ENCODE measurements at places on chromosomes 1 and 21.

GRCh38 chr1:4485398-4485797 is 169.0 kb upstream of the AJAP1 start:
- DNase-seq: no peak

DNA sequence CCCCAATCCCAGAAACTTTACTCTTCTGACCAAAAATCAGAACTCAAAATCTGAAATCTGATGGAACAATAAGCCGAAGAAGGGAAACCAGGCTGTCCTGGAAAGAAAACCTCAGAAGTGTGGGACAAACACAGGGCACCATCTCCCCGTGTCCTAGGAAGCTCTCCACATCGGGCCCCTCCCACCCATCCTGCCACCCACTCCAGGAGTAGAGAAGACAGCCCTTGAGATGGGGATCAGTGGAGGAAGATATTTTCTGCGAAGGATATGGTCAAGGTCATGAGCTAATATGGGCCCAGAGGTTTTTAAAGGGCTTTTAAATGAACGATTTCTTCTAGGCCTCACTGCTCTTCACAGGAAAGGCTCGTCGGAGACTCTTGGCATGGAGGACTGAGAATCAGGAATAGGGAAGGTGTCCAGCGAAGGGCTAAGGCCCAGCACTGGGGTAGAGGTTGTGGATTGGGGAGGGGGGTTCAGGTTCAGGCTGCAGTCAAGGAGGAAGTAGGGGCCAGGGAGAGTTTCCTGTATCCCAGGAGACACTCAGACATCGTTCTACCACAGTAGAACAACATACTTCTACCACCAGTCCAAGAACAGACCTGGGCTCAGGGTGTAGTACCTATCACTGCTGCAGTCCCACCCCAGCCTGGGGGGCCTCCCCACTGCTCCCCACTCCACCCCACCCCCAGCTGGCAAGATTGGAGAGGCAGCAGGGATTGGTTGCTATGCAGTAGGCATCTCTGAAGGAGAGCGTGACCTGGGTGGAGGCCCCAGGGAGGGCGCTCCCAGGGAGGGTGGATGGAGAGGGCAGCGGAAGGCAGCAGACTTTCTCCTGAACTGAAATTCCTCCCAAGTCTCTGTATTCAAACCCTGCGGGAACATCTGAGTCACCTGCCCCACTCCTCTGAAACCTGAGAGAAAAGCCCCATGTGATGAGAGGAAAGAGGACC is 1.2 kb upstream of the S100A5 start:
- peak; percentile 6 for DNase-seq

DNA sequence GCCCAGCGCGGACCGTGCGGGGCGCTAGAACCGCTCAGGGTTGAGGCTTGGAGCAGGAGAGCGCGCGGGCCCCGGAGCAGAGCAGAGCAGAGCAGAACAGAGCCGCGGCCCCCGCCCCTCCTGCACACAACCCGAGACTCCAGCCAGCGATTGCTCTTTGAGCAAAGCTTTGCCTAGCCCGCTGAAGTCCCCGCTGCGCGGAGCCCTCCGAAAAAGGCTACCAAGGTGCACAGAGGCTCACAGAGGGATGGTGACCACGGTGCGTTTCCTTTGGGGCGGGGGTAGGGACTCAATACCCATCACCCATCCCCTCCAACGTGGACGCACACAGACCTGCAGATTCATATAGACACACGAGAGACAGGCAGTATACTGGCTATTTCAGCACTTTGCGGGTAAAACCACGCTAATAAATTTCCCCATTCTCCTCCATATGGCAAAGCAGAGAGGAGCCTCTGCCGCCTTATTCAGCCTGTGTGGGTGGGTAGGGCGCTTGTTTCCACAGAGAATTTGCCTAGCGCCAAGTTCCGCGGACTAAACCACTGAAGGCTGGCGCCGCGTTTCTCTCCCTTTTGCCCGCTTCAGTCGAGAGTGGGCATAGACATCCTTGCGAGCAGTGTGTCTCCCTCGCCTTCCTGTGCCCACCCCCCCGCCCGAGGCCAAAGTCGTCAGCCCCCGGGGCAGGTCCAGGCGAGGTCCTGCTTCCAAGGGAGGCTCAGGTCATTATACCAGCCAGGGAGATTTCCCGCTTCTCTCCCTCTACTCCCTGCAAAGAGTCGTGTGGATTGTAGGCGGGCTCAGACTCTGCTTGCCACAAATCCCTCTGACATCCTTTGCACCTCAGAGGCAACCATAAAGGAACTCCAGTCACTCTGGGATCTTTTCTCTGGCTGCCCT is 8.5 kb downstream of the HLX start:
- no peak for DNase-seq

DNA sequence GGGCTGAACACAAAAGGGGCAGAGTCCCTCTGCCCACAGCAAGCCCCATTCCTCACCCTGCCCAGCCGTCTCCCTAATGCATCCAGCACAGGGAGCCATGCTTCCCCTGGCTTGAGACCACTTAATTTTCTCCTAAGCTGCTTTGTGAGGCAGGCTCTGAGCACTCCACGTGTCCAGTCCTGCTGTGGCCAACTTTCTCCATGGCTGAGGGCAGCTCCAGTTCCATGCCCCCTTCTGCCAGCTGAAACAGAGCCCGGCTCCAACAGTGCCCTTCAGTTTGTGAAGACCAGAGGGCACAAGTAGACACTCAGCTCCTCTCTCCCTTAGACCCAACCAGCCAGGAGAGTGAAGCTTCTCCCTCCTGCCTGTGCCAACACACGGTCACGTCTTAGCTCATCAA is 33.8 kb downstream of the PLEKHA6 start:
- no peak for DNase-seq

GRCh38 chr1:88029142-88029541 is 654.9 kb upstream of the PKN2 start:
- DNase-seq: no peak

DNA sequence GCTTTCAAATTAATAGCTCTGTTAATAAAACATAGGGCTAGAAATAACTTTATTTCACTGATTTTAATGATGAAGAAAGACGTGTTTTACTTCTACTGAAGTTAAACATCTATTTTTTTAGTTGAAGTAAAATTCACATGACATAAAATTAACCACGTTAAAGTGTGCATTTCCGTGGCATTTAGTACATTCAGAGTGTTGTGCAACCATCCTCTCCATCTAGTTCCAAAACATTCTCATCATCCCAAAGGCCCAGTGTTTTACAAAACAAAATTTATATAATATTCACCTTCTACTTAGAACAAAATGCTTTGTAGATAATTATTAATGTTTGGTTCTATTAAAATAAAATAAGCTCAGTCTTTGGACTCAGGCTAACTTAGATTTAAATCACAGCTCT is 108.5 kb upstream of the GNG12 start:
- no peak for DNase-seq

DNA sequence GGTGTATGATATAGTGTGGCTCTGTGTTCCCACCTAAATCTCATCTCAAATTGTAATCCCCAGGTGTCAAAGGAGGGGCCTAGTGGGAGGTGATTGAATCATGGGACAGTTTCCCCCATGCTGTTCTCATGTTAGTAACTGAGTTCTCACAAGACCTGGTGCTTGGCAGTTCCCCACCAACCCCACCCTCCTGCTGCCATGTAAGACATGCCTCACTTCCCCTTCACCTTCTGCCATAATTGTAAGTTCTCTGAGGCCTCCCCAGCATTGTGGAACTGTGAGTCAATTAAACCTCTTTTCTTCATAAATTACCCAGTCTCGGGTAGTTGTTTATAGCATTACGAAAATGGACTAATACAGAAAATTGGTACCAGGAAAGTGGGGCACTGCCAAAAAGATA is 1705.3 kb downstream of the NCAM2 start:
- no peak for DNase-seq

DNA sequence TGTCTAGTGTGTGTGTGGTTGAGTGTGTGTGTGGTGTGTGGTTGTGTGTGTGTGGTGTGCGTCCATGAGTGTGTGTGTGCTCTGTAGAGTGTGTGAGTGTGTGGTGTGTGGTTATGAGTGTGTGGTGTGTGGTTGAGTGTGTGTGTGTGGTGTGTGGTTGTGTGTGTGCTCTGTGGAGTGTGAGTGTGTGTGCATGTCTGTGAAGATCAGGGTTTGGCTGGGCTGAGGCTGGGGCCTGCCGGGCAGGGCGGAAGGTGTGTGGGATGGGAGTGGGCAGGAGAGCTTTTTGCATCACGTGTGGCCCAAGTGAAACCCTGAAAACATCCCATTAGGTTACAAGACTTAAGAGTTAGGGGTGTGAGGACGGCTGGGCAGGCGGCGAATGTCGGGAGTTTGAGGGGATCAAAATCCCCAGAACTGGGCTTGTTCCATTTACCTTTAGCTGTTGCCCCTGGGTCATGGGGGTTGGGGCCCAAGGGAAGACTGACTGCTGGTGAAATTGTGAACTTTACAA is 2.9 kb upstream of the FCMR start:
- DNase-seq: no peak

DNA sequence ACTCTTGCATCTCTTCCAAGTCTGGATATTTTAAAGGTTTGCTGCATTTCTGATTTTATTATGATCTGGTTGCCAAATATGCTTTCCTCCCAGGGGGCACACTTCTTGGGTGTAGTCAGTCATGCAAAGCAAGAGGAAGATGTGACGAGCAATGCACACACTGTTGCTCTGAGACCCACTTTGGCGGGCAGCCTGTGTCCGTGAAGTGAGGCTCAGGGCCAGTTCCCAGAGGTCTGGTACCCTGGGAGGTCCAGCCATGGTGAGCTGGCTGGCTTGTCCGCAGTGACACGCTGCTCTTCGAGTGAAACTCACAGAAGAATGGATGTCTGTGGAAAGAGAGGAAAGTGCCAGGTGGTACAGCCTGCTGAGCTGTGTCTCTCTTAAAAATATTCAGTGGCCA is 52.8 kb upstream of the EDN2 start:
- DNase-seq: no peak

DNA sequence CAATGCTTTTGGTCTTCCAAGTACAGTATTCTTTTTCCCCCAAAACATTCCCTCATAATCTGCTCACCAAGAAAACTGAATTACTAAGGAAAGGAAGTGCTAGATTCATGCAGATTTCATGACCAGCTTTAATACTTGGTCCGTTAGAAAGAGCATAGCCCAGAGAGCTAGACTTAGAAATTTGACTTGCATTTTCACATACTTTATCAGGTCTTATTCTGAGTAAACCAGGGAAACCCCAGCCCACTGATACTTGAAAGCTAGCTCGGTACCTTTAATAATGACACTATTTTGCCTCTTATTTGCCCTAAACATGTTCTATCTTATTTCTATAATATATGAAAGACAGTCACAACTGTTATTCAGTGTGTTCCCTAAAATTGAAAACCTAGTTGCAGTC is 204.5 kb downstream of the TTLL7 start:
- no peak for DNase-seq

DNA sequence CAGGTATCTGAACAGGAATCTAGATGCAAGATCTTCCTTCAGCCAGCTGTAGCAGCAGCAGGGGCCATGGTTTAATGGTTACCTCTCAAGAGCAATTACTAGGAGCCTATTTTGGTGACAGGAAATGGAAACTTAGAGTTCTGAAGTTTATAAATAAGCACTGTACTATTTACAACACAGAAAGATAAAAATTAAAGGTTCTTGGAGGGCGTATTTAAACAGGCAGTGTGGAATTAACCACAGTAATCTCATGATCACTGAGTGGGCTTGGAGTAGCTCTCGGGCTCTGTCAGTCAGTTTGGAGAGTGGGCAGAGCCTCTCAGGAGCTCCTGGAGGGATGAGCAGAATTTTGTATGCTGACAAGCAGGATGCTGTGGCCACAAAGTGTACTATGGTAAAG is 10.2 kb upstream of the FCRL5 start:
- DNase-seq: no peak

GRCh38 chr1:83816836-83817235 is 182.1 kb downstream of the TTLL7 start:
- no peak for DNase-seq

GRCh38 chr1:239805851-239806772 is 285.6 kb upstream of the FMN2 start:
- no peak for DNase-seq

DNA sequence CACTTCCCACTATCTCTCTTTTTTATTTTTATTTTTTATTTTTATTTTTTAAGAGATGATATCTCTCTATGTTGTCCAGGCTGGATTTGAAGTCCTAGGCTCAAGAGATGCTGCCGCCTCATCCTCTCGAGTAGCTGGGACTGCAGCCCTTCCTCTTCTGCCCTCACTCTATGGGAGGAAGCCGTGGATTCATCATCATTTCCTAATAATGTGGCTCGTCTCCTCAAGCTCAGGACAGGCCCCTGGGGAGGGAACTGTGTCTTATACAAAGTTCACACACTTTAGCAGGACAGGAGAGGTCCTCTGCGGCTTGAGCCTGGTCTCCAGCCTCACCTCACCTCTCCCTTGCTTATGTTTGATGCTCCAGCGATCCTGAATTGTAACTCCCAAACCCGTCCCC is 16.5 kb upstream of the IFFO2 start:
- DNase-seq: no peak

DNA sequence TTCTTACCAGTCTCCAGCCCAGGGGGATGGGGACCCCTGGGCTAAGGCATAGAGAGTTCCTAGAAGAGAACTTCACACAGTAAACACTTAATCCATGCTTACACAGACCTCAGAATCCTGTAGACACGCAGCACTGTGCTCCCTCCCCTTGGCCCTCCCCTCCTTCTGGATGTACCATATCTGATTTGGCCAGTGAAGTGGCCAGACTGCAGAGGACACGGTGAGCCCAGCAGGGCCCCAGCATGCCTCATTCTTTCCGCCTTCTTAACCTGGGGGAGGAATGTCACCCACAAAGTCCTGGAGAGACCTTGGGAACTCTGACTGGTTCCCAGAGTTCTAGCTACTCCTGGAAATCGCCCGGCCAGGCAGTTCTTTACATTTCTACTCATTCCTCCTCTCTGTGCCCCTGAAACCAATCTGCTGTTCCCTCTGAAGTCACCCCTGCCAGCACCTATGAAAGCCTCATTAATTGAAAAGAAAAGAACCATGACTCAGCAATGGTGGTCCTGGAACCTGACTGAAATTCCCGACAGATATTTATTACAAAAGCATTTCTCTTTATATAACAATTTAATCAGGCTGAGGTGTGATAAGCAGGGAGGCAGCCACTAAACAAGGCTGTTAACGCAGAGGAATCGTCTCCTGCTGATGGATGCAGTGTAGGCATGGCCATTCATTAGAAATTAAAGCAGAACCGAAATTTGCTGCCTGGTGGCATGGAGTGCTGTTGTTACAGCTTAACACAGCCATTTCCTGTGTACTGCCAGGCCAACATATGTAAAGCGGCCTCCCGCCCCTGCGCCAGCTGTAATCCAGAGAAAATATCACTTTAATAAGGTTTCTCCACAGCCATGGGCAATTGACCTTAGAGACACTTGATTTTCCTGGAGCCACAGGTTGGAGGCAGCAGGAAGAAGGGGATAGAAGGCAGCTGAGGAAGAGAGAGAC is 74.6 kb upstream of the KCND3 start:
- no peak for DNase-seq
